ENCODE measurements at places on chromosomes 13 and 19. TPM values are rescaled to one million over a fixed set of nuclear protein-coding genes. Genes with fewer than 3 reads are reported as not detected.

- DNase-seq = no peak
Observed at GRCh38 chr13:50161052-50161451, 145.8 kb downstream of the KCNRG start.

- DNase-seq = peak; percentile 46
Observed at GRCh38 chr19:44943801-44944249, 1.8 kb downstream of the APOC4 start.

DNA sequence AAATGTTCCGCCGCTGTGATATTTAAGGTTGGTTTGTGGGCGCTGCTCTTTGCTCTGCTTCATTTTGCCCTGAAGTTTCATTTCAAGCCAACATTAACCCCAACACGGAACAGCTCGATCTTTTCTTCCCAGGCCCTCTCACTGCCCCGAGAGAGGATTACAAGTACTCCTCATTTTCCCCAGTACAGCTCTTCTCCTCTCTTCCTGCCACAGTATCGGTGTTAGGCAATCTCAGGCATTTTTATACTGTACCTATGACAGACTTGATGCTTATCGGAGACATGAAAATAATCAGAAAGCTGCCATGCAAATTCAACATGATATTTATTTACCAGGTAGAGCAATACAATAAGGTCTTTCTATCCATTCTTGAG, 1.3 kb upstream of the EDNRB start:
- no peak for DNase-seq

DNA sequence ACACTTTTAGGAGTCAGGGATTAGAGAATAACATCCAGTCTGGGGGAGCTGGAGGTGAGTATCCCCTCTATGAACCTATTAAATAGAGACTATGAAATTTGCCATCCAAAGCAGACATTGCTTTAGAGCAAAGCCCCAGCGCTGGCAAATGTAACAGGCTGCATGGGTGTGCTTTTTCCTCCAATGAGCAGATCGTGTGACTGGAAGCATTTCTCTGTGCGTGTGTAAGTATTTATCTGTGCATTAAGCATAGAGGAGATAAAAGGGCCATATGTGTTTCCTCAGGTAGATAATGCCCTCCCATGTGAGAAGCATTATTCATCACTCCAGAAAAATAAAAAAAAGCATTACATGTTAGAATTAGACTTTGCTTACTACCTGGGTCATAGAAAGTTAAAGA, 924 bp downstream of the TNFSF13B start:
- no peak for DNase-seq

DNA sequence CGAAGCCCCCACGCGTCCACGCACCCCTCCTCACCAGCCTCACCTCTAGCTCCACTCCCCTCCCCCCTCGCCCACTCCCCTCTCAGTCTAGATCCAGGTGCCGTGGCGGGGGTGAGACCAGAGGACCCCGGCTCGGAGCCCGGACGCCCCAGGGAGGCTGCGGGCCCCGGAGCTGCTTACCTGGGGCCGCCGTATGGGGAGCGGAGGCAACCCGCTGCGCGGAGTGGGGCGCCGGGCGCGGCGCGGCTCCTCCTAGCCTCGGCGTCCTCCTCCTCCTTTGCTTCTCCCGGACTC, 353 bp downstream of the ENOX1 start:
- no peak for DNase-seq

- DNase-seq = no peak
Observed at GRCh38 chr19:29505097-29505824, 20.5 kb upstream of the VSTM2B start.

Gene LHB
- total RNA-seq = 0.55 TPM

Gene SPACA4
- not detected for total RNA-seq

All from left cardiac atrium (tissue), 4 donors.